ENCODE measurements at places on chromosomes 7 and 10.

DNA sequence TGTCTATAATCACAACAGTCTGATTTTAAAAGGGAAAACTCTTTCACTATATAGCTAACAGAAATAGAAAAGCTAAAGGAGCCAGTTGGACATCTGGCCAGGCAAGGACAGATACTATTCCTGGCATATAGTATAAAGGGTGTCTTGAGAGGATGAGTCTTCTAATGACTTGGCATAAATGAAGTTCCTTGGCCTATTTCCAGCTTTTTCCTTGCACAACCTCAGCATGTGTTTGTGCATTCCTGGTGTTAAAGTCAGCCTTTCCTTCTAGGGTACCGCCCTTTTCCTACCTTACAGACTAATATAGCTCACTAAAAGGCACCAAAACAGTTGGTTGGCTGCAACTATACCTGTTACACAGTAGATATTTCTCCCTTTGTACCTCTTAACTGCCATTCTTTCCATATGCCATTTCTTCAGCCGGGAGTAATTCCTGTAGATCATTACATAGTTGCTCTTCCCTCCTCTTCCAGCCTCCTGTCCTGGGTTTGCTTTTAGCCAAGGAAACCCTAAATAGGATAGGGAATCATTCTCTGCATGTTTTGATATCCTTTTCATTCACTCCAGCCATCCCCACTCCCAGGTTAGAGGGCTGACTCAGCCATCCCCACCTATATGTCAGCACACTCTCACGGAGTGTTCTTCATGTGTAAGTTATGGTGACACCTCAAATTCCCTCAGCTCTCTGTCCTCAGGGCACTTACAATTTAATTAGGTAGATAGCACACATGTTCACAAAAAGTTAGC lies 102.1 kb upstream of the MDFIC start:
- DNase-seq: no peak

DNA sequence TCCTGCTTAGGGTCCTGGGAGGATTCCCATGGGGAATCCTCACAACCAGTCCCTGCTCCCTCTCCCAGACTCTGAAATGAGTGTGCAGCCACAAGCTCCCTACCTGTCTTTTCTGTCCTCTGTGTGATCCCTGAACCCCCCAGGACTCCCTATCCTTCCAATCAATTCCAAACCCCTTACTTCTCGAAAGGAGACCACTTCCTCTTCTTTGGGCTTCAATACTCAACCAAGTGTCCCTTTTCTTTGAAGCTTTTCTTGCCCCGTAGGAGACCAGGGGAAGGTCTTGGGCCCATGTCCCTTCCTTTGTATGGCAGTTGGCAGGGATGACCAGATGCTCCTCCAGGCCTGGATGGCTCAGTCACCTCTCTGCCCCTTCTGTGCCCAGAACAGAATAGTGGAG lies 1.7 kb downstream of the AEBP1 start:
- DNase-seq: no peak

DNA sequence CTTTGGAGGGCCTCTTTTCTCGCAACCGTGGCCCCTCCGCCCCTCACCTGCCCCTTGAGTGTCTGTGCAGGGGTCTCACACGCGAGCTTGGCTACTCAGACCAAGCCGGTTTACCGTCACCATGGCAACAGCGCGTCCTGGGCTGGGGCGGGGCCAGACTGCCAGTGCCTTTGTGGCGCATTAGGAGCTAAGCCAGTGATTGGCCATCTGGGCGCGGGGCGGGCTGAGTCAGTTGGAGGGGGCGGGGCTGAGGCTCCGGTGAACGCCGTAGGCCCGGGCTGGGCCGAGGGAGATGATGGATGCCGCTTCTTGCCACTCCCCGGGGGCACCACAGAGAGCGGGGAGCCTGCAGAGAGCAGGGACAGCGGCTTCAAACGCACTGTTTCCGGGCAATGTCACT lies 48.7 kb upstream of the FXYD4 start:
- DNase-seq: peak; percentile 60

- DNase-seq: no peak
These were observed 29.5 kb upstream of the HSPB1 start for GRCh38 chr7:76272851-76273497.

DNA sequence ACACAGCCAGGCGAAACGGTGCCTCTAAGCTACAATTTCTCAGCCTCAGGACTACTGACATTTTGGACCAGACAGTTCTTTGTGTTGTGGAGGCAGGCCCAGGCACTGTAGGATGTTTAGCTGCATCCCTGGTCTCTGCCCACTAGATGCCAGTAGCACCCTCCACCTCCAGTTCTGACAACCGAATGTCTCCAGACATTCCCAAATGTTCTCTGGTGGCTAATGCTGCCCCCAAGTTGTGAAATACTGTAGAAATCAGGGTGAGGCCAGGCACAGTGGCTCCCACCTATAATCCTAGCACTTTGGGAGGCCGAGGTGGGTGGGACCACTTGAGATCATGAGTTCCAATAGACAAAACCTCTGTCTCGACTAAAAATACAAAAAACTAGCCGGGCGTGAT lies 18.2 kb downstream of the HNRNPF start:
- DNase-seq: no peak

DNA sequence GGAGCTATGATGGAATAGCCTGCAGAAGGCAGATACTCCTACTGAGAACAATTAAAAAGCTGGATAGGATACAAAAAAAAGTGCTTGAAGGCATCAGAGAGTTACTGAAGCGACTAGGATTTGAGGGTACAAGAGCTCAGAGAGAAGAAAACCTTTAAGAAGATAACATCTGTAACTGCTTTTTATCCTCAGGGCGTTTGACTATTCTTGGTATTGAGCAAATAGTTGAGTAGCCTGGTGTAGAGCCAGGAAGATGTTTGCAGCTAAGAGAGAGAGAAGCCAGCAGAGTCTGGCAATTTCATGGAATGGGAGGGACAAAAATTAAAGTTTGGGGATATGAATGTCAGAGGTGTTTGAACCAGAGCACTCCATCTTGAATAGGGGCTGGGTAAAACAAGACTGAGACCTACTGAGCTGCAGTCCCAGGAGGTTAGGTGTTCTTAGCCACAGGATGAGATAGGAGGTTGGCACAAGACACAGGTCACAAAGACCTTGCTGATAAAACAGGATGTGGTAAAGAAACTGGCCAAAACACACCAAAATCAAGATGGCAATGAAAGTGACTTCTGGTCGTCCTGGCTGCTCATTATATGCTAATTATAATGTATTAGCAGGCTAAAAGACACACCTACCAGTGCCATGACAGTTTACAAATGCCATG lies 428.8 kb downstream of the SH2D4B start:
- DNase-seq: no peak

GRCh38 chr10:93749218-93749799 lies 8.4 kb upstream of the LGI1 start:
- no peak for DNase-seq

Data from stimulated activated CD8-positive, alpha-beta memory T cell treated with anti-CD3 and anti-CD28 coated beads, Interleukin-7, amount 100 ng/mL, for 1 hour (primary cell).